CD4-positive, alpha-beta T cell (primary cell): ENCODE measurements at places on chromosomes 4 and X.

GRCh38 chr4:122219356-122219755 is 67.2 kb downstream of the BLTP1 start:
- no peak for DNase-seq

DNA sequence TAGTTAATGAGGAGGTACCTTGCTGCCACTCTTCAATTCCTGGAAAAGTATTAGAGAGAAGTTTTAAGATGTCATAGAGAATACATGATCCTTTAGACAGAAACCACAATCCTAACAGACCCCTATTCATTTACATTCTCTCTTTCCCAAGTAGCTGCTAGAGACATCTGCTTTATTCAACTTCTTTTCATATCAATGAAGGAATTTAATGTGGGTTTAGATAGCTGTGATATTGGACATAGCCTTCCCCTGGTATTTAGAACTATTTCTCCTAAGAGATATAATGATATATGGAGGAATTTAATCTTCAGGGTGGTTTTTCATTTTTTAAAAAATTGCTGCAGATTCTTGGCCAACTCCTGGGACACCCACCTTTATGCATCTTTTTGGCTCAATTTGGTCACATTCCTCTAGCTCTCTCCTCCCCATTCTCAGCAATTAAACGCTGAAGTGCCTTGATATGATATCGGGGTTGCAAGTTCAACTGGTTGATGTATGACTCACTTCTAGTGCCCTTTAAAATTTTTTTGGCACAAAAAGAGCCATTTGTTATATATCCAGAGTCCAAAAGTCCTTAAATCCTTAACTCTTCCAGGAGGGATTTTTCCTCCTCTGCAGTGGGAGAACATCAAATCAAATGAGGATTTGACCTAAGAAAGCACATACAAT is 57.6 kb downstream of the DOCK11 start:
- DNase-seq = no peak

DNA sequence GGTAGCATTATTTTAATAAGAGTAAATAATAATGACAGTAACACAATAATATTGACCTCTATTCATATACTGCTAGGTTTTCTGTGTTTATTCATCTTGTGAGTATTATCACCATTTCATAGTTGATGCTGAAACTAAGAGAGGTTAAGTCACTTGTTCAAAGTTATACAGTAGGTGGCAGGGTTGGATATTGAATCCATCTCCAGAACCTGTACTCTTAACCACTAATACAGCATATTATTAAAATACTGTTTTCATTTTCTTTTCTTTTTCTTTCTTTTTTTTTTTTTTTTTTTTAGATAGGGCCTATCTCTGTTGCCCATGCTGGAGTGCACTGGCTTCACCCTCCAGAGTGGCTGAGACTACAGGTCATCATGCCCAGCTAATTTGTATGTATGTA is 7.1 kb upstream of the ELF2 start:
- peak; percentile 17 for DNase-seq

DNA sequence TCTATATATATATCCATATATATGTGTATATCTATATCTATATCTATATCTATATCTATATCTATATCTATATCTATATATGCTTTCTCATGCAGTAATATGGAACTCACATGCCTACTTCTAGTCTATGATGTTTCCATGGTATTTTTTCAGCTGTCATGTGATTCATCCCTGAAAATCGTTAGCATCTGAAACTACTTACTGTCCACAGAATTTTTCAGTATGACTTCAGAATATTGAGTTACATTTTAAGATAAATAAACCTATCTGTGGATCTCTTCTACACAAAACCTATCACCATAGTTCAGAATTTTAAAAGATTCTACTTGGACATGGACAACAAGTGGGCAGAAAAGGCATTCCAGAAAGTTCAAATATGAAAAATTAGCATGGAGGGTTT is 855.1 kb upstream of the INTU start:
- no peak for DNase-seq

- DNase-seq = no peak
These were observed 174.5 kb upstream of the DKK2 start for GRCh38 chr4:107210450-107211239.

DNA sequence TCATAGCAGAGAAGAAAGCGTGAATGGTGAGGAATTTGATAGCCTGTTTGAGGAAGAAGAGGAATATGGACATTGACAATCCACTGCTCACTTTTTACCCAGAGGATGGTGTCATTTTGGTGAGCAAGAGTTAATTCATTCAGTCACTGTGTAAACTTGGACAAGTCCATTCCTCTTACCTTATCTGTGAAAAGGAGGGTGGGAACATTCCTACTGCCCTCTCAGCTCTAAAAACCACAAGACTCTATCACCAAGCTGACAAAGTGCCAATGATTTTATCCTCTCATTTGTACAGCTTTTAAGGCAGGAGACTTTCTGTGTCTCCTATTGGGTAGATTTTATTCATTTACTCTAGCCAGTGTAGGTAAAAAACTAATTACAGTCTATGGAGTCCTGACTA is 103.8 kb downstream of the LUZP4 start:
- no peak for DNase-seq

GRCh38 chr4:98248934-98249333 is 12.2 kb upstream of the RAP1GDS1 start:
- DNase-seq = no peak

GRCh38 chr4:55398966-55399365 is 3.2 kb downstream of the TMEM165 start:
- no peak for DNase-seq

DNA sequence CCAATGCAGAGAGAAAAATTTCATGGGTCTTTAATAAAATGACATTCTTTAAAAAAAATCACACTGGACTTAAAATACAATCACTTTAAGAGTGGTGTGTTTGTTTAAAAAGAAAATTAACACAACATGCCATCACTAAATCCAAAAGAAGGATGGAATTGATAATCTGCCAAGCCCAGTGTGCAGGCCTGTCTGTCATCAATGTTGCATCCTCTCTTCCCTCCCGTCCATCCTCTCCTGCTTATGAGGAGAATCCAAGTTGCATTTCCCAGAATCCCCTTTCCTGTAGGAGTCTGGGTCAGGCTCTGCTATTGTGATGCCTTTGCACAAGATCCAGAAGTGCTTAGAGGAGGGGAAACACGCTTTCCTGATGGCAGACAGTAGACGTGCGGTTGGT is 169.4 kb downstream of the MID1 start:
- DNase-seq = no peak

- peak; percentile 54 for DNase-seq
These were observed 8.7 kb downstream of the KIAA1210 start for GRCh38 chrX:119118780-119119395.

DNA sequence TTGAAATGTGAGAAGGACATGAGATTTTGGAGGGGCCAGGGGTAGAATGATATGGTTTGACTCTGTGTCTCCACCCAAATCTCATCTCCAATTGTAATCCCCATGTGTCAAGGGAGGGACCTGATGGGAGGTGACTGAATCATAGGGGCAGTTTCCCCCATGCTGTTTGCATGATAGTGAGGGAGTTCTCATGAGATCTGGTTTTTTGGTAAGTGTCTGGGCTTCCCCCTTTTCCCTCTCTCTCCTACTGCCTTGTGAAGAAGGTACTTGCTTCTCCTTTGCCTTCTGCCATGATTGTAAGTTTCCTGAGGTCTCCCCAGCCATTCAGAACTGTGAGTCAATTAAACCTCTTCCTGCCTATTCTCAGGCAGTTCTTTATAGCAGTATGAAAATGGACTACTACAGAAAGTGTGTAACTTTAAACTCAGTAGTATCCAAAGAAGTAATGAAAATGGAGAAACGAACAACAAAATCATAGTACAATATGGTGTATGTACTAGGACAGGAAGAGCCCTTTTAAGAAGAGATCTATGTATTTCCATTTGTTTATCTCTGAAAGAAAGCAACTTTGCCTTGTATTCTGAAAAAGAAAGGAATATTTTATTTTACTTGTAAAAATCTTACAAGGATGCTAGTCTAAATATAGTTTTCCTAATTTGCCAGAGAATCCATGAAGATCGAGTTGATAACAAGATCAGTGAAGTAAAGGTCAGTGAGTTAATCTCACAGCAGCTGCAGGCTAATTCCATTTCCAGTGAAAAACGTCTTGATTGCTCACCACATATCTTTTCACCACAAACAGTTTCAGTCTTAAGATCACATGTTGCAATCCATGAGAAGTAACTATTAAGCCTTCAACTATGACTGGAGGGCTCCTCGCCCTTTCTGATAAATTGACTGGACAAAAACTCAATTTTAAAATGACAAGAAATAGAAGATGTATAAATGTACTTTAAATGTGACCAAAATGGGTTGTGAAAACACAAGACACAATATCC is 20.5 kb downstream of the PKD2 start:
- no peak for DNase-seq

GRCh38 chrX:113260474-113260873 is 419.8 kb upstream of the AMOT start:
- no peak for DNase-seq

DNA sequence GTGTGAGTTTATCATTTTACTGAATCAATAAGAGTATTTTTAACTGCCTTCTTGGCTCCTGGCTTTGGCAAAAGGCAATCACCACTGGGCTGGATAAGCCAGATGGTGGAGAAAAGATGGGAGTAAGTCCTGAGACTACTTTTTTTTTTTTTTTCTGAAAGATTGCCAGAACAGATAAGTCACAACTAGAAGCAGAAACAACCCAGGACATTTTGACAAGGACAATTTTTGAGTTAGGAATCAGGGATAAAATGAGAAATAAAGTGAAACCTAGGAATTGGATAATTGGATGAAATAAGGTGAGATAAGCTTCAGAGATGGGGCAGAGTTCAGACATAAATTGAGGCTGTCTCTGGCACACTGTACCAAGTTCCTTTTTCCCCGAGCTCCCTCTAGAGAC is 471.0 kb downstream of the KLHL13 start:
- no peak for DNase-seq

DNA sequence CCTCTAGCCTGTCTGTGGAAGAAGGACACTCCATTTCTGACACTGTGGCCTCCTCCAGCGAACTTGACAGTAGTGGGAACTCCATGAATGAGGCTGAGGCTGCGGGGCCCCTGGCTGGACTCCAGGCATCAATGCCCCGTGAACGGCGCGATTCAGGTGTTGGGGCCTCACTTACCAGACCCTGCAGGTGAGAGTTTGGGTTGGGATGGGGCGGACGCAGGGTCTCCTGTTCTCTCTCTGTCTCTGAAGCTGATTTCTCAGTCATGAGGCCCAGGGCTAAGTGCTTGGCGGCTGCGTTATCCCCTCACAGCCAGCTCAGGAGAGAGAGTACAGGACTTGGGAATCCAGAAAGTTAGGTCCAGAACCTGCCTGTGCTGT is 71.0 kb downstream of the STARD8 start:
- DNase-seq = no peak

- DNase-seq = no peak
These were observed 284.8 kb upstream of the TENM3 start for GRCh38 chr4:181958446-181958845.

GRCh38 chr4:121070696-121071639 is 1.4 kb downstream of the NDNF start:
- no peak for DNase-seq

DNA sequence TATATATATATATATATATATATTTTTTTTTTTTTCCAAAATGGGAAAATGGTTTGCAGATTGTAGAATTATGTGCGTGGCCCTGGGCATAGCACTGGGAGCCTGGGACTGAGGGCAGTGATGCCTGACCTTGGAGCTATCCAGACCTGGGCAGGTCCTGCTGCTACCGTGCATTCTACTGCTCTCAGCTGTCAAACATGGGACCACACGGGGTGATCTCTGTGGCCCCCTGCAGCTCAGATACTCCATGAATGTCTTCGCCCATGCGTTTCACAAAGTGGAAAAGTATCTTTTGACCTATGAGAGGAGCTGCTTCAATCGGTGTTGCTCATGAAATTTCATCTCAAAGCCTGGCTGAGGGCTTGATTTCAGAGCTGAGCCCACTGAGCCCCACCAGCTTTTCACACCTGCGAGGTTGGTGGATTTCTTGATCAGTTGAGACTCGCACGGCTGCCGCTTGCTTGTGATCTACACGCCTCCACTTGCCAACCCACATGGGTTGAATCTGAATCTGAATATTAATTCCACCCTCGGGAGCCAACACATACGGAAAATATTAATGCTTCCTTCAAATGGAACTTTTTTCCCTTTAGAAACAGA is 35.7 kb downstream of the ING2 start:
- DNase-seq = no peak

DNA sequence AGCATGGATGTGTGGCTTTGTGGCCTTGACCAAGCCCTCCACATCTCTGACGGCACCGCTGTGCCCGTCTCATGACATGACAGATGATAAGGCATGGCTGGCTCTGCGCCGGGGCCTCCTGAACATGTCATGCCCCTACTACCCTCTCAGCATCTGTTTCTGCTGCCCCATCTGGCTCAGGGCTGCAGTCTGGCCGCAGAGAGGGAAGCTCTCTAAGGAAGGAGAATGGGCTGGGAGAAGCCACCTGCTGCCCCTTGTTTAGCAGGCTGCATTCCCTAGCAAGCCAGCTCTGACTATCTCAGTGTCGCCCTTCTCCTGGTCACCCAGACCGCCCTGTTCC is 7.2 kb downstream of the ZNF185 start:
- DNase-seq = no peak

GRCh38 chr4:186725469-186726425 is 2.1 kb upstream of the FAT1 start:
- no peak for DNase-seq

DNA sequence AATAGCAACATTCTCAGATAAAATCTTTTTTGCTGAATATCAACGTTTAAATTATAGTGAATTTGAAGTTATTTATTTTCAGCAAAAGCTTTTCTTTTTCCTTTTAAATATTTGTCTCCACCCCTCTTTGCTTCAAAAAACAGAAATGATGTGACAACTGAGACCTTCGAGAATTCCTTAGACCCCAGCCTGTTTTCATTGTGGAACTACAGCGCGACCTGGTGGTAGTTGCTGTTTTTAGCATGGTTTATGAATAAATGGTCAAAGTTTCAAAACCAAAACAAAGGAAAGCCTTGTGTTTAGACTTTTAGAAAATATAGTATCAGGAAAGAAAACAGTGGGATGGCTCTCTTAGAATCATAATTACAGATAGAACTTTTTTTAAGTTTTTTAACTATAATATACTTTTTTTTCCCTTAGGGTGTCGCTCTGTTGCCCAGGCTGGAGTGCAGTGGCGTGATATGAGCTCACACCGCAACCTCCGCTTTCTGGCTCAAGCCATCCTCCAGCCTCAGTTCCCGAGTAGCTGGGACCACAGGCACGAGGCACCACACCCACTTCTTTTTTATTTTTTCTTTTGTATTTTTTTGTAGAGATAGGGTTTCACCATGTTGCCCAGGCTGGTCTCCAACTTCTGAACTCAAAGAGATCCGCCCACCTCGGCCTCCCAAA is 26.8 kb upstream of the TMEM184C start:
- DNase-seq = peak; percentile 13
